Fibroblast of skin of scalp (primary cell): ENCODE measurements at places on chromosomes 4 and X.

DNA sequence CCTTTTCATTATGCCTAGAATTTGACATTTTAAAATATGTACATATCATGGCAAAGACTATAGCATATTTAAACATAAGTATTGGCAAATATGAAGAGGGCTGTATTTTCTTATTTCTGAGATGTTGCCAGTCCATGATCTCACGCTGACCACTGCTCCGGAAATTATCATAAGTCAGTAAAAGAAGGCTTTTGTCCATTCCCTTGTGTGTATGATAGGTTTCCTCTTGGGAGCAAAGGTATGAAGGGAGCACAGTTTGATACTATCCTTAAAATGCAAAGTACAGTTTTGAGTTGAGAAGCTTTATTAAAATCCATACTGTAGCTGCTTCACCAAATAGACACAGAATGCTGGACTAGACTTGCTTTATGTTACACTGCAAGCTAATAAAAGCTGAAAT lies 52.6 kb upstream of the AGA start:
- no peak for DNase-seq

DNA sequence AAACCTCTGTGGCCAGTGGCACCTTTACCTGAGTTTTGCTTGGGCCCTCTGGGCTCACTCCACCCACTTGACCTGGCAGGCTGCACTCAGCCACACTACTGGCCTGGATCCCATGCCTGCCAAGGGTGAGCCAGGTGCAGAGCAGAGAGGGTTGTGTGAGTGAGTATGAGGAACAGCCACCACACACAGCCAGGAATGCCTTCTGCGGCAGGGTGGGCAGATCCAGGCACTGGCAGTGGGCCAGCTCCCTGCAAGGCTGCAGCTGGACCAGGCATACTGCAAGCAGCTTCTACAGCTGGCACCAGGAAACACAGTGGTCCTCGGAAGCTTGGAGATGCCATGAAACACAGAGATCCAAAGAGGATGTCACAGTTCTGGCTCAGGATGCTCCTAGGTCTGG lies 570.1 kb upstream of the ACTRT1 start:
- DNase-seq: no peak

- no peak for DNase-seq
Measured at GRCh38 chr4:4425696-4426095, 38.8 kb downstream of the NSG1 start.

DNA sequence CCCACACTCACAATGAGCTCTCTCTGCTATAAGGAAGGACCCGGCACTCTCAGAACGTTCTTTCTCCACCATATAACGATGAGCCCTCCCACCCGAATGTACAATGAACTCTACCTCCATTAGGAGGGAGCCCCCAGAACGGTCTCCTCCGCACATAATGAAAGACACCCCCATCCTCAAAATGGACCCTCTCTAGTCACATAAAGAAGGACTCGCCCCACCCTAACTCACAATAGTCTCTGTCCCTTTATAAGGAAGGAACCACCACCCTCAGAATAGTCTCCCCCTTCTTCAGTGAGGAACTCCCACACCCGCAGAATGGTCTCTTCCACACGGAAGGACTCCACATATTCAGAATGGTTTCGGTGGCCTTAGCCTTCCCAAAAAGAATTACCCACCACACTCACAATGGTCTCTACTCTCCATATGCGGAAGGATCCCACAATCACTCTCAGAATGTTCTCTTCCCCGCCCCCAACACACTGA lies 477 bp downstream of the SLC35A2 start:
- peak; percentile 36 for DNase-seq

DNA sequence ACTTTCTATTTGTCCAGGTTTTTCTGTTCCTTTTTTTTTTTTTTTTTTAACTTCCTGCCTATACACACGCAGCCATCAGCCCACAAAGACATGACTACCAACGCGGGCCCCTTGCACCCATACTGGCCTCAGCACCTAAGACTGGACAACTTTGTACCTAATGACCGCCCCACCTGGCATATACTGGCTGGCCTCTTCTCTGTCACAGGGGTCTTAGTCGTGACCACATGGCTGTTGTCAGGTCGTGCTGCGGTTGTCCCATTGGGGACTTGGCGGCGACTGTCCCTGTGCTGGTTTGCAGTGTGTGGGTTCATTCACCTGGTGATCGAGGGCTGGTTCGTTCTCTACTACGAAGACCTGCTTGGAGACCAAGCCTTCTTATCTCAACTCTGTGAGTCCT lies 2.1 kb downstream of the EBP start:
- no peak for DNase-seq

DNA sequence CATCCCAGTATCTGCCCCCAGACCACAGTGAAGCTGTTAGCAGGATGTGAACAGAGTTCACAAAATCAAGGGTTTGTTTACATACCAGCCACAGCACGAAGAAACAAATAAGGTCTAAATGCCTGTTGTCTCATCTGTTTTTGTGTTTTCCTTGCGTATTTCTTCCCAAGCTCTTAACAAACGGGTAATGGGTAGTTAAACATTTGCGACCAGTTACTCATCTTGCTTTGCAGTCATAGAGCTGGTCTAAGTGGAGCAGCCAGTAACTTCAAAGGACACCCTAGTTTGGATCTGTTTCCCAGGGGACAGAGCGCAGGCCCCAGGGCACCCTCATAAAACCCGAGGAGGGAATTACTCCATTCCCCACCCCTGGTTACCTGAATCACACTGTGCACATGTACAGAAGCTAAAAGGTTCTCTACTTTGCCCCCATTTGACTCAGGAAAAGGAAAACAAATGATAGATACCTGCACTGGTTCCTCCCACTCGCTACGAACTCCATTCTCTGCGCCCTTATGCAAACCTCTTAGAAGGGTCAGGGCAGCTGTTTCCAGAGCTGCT lies 68.8 kb downstream of the MAML3 start:
- no peak for DNase-seq

DNA sequence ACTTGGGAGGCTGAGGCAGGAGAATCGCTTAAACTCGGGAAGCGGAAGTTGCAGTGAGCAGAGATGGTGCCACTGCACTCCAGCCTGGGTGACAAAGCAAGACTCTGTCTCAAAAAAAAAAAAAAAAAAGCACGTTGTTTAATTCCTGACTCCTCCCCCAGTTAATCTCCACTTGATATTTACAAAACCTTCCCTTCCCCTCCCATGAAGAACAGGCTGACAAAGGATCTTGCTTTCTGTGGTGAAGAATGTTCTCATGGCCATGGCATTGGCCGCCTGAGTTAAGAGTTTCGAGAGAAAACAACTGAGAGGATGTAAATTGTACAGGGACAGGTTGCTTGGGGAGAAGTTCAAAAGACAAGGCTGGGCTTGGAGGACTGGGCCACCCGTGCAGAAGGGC lies 168.2 kb upstream of the BCOR start:
- DNase-seq: no peak

DNA sequence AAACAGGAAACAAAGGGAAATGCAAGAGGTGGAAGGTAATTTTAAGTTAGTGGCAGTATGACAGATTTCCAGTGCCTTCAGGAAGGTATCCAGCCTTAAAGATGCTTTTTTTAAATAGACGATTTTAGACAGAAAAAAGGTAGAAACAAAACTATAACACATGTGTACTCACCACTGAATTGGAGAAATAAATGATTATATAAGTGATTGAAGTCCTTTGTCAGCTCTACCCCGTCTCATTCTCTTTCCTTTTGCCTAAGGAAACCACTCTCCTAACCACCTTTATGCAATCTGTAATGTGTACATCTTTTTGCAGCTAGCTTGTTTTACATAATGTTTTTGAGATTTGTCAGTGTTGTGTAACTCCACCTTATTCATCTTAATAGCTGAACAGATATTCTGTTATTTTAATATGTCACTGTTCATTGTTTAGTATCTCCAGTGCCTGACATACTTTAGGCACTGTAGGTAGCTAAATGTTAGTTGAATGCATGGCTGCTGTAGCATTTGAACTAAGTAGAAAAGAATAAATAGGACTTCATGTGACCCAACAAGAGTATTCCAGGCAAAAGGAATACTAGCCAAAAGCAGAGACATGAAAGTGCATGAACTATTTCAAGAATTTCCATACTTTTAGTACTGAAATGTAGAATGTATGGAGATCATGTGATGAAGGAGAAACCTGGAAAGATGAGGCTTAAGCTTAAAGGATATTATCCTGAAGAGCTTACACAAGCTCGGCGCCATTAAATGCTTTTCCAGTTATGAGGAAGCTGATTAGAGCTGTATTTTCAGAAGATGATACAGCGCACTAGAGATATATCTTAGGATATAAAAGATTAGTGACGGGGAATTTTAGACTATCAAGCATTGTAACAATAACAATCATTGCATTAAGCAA lies 865 bp downstream of the FAM200B start:
- peak; percentile 26 for DNase-seq

GRCh38 chr4:139886798-139887197 lies 221.2 kb downstream of the MGST2 start:
- no peak for DNase-seq

DNA sequence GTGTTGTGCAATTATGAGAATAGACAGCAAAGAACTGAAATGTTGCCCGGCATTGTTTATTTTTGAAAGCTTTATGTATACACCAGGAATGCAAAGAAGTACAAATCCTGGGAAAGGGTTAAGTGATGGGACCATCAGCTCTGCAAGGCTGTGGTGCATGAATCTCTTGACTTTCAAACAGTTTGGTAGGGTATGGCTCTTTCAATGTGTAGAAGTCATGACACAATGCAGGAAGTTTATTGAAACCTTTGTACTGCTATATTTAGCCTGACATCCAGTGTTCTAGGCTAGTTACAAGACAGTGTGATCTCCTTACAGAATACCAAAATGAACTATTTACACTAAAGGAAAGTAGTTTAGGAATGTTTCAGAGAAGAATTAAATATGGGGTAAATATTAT lies 206.8 kb upstream of the HAND2 start:
- no peak for DNase-seq

- DNase-seq: no peak
Measured at GRCh38 chrX:925652-926061, 286.8 kb downstream of the CRLF2 start.

GRCh38 chrX:14528629-14529289 lies 577 bp upstream of the GLRA2 start:
- DNase-seq: peak; percentile 58

DNA sequence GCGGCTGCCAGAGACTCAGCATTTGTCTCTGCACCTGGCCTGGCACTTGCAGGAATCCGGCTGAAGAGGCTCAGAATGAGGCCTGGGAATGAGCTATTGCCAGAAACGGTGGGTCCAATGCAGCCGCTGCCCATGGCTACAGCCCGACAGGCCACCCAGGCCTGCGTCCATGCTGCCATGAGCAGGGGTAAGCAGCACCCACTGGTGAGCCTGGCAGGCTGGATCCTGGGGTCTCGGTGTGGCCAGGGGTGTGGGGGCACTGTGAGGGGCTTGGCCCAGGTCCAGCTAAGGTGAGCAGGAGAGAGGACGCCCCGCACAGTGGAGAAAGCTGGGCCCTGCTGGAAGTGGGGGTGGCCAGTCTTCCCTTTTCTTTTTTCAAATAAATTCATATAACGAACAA lies 60.3 kb upstream of the MXD4 start:
- DNase-seq: no peak

- no peak for DNase-seq
Measured at GRCh38 chrX:148567779-148568178, 67.4 kb downstream of the AFF2 start.

GRCh38 chr4:140982613-140983340 lies 150.5 kb downstream of the RNF150 start:
- no peak for DNase-seq

GRCh38 chr4:6768539-6768905 lies 14.0 kb upstream of the KIAA0232 start:
- peak; percentile 30 for DNase-seq

- DNase-seq: no peak
Measured at GRCh38 chrX:133598601-133599335, 183.5 kb upstream of the GPC4 start.

GRCh38 chr4:162791226-162791625 lies 375.5 kb downstream of the NAF1 start:
- DNase-seq: no peak

GRCh38 chr4:163624727-163625126 lies 130.2 kb downstream of the TMA16 start:
- no peak for DNase-seq

DNA sequence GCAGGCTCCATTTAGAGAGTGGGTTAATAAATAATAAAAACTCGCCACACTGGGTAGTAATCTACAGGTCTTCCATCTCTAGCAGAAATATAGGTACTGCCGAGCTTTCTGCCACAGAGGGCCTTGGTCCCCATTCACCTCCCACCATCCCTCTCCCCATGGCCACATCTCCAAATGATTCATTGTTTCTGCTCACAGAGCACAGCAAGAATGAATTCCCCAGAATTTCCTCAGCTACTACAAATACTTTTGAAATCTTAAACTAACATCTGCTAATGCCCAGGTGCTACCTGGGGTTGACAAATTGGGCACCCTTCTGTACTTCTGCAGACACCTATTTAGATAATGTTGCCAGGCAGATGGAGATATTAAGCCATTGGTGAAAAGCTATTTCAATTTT lies 5.1 kb downstream of the PHEX start:
- DNase-seq: no peak

- DNase-seq: no peak
Measured at GRCh38 chr4:120821977-120822376, 100.5 kb downstream of the PRDM5 start.

- no peak for DNase-seq
Measured at GRCh38 chrX:26915064-26915463, 548.1 kb downstream of the PPP4R3C start.

- peak; percentile 33 for DNase-seq
Measured at GRCh38 chr4:6641164-6641970, 882 bp downstream of the MRFAP1 start.

- no peak for DNase-seq
Measured at GRCh38 chr4:85514117-85514516, 39.2 kb downstream of the ARHGAP24 start.

DNA sequence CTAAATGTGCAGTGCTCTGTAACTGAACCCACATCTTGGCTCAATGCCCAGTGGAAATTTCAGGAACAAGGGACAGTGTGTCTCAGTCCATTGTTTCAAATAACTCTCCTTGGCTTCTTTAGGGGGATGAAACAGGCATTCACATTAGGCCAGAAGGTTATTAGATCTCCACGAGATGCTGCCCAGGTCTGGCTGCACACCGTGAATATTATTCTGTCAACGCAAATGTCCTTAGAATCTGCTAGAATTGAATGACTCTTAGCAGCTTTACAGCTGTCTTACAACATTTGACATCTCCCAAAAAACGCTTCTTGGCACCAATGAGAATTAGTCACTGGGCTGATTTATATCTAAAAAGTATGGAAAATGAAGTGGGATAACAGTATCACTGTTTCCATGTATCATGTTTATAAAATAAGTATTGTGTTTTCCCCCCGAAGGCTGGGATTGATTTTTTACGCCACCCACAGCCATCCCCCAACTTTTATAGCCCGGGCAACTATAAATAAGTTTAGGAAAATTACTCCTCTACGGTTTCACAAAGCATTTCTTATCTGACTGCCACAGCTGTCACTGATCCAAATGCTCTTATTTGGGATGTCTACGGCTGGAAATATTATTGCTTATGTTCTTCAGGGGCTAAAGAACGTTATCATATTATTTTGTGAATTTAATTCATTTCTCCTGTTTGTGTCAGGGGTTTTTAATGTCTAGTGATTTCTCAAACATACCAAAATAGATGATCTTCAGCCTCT lies 559.7 kb upstream of the FAT1 start:
- no peak for DNase-seq

GRCh38 chr4:63528256-63528991 lies 880.8 kb downstream of the TECRL start:
- no peak for DNase-seq

GRCh38 chr4:56297776-56298175 lies 89.5 kb downstream of the AASDH start:
- no peak for DNase-seq
